Prostate gland (tissue), 2 donors: ENCODE measurements at places on chromosomes 5 and 9. TPM values are rescaled to one million over a fixed set of nuclear protein-coding genes. Genes with fewer than 3 reads are reported as not detected.
A peak's percentile ranks its signal among the peaks of the same experiment; 100 is the strongest.

The C5 gene
- 3.5 TPM for total RNA-seq

The BARHL1 gene
- total RNA-seq = not detected

The MEGF10 gene
- 0.77 TPM for total RNA-seq

The FSTL4 gene
- 10.1 TPM for total RNA-seq

The PROB1 gene
- total RNA-seq = 2.4 TPM

The ITGA1 gene
- 43.7 TPM for total RNA-seq

The C5orf46 gene
- not detected for total RNA-seq

- H3K27ac ChIP-seq = no peak overlapping the region
- H3K27me3 ChIP-seq = no peaks in the 10 kb centered on the region
- no peaks in the 10 kb centered on the region for H3K36me3 ChIP-seq
- no peaks in the 10 kb centered on the region for H3K4me1 ChIP-seq
- no peak overlapping the region for H3K4me3 ChIP-seq
Measured at GRCh38 chr9:99239341-99240060, 17.4 kb downstream of the SEC61B start.

- no peak overlapping the region for H3K27ac ChIP-seq
- no peak for DNase-seq
- H3K4me1 ChIP-seq = no peaks in the 10 kb centered on the region
- H3K4me3 ChIP-seq = no peak overlapping the region
- no peaks in the 10 kb centered on the region for H3K36me3 ChIP-seq
- H3K27me3 ChIP-seq = no peaks in the 10 kb centered on the region
Measured at GRCh38 chr5:18888821-18889220, 1099.2 kb downstream of the CDH18 start.

GRCh38 chr5:168801567-168801966 is 222.4 kb upstream of the PANK3 start:
- H3K4me1 ChIP-seq = no peaks in the 10 kb centered on the region
- no peaks in the 10 kb centered on the region for H3K27me3 ChIP-seq
- DNase-seq = no peak
- H3K4me3 ChIP-seq = no peak overlapping the region

- no peak overlapping the region for H3K27ac ChIP-seq
- no peak overlapping the region for H3K4me3 ChIP-seq
- H3K36me3 ChIP-seq = no peaks in the 10 kb centered on the region
- no peak for DNase-seq
Measured at GRCh38 chr5:179237770-179238627, 107.3 kb downstream of the ADAMTS2 start.

GRCh38 chr9:36158122-36158521 is 11.1 kb upstream of the CCIN start:
- H3K27ac ChIP-seq = no peak overlapping the region
- DNase-seq = no peak
- no peaks in the 10 kb centered on the region for H3K4me1 ChIP-seq

DNA sequence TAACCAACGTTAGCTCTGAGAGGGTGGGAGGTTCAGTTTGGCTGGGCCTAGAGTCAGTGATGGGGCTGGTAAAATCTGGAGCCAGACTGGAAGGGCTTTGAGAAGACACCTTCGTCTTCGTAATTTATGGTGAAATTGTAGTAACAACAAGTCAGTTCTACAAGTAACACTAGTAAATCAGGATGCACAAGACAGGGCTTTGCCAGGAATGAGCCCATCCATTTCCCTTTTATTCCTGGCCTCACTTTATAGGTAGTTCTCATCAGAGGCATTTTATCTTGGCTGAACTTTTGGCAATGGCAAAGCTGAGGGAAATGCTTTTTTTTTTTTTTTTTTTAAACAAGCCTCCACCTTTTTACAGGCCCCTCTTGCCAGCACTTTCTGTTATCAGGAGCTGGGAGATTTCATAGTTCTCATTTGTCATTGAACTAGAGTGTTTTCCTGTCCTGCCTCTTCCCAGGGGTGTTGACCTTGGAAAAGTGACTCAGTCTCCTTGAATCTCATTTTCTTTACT is 110.5 kb upstream of the KLF4 start:
- H3K4me3 ChIP-seq = no peak overlapping the region
- no peak overlapping the region for H3K27ac ChIP-seq
- H3K27me3 ChIP-seq = no peaks in the 10 kb centered on the region
- DNase-seq = peak; percentile 50
- no peaks in the 10 kb centered on the region for H3K36me3 ChIP-seq

DNA sequence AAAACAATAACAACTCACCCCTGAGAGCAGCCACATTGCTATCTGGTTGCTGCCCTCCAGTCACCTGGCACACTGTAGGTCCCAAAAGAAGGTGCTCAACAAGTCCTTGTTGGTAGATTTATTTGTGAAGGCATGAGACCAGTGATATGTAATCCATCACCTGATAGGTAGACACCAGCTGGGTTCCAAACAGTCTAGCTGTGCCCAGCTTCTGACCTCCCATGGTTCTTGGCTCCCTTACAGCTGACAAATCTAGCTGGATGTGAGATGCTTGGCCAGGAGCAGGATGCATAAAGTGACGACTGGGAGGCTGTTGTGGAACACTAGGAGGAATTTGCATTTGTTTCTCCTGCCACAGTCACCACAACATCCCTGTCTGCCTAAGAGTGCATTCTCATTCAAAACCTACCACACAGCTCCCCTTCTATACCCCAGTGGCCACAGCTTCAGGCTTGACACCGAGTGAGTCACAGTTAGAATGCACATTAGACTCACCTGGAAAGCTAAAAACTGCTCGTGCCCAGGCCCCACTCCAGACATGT is 7.8 kb upstream of the VLDLR start:
- no peak overlapping the region for H3K4me3 ChIP-seq
- H3K27me3 ChIP-seq = no peaks in the 10 kb centered on the region
- DNase-seq = no peak

DNA sequence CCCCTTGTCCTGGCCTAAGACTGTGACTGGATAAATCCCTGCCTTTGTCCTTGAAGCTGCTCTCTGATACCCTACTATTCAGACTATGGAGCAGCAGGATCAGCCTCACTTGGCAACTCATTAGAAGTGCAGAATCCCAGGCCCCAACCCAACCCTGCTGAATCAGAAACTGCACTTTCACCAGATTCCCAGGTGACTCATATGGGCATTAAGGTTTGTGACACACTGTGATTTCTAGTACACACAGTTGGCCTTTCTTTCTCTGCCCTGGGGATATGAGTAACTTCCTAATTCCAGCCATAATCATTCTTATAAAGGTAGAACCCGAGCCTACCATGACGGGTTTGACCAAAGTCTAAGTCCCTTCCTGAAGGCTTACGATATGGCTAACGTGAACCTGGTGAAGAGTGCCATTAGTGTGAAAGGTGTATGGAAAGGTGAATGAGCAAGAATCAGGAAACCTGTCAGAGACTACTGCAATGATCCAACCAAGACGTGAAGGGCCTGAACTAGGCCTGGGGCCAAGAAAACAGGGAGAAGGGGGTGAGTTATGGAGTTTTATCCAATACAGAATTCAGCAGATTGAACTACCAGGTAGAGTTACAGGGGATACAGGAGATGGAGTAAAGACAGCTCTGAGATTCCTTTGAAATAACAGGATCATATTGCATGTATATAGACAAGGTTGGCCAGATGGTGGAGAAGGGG is 533.0 kb downstream of the BNC2 start:
- no peak for DNase-seq
- H3K27ac ChIP-seq = no peak overlapping the region
- H3K4me3 ChIP-seq = no peak overlapping the region
- H3K36me3 ChIP-seq = no peaks in the 10 kb centered on the region
- no peaks in the 10 kb centered on the region for H3K4me1 ChIP-seq

GRCh38 chr5:84450617-84451414 is 66.1 kb upstream of the EDIL3 start:
- H3K27ac ChIP-seq = no peak overlapping the region
- no peak overlapping the region for H3K4me3 ChIP-seq
- no peak for DNase-seq
- H3K27me3 ChIP-seq = no peaks in the 10 kb centered on the region

DNA sequence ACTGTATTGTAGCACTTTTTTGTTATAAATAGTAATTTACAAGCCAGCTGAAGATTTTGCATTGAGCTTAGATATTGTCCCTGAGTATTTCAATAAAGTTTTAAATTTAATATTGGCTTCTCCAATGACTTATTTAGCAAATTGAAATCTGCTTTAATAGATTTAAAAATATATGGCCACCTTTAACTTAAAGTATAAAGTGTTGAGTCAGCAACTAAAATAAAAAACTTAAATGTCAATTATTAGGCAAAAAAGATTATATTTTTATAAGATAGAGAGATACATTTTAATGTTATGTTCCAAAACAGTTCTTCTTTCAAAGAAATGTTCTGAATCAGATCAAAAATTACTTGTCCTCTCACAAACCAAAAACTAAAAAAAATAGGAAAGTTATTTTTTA is 60.7 kb downstream of the OSMR start:
- no peak overlapping the region for H3K4me3 ChIP-seq
- DNase-seq = no peak
- H3K27me3 ChIP-seq = no peaks in the 10 kb centered on the region
- H3K27ac ChIP-seq = no peak overlapping the region

GRCh38 chr5:136037001-136037705 is 8.4 kb downstream of the TGFBI start:
- H3K4me3 ChIP-seq = no peak overlapping the region
- no peak overlapping the region for H3K27ac ChIP-seq
- no peaks in the 10 kb centered on the region for H3K36me3 ChIP-seq
- H3K4me1 ChIP-seq = no peaks in the 10 kb centered on the region

GRCh38 chr9:112533660-112534059 is 47.0 kb downstream of the KIAA1958 start:
- H3K4me1 ChIP-seq = no peaks in the 10 kb centered on the region
- no peak overlapping the region for H3K27ac ChIP-seq
- no peak for DNase-seq
- H3K4me3 ChIP-seq = no peak overlapping the region

GRCh38 chr5:101675510-101676219 is 620.4 kb downstream of the SLCO4C1 start:
- no peak for DNase-seq
- no peaks in the 10 kb centered on the region for H3K36me3 ChIP-seq
- H3K27me3 ChIP-seq = no peaks in the 10 kb centered on the region
- H3K4me3 ChIP-seq = no peak overlapping the region
